ENCODE measurements at places on chromosomes 1 and 21.

- no peak for DNase-seq
These were observed 8.1 kb upstream of the RNF187 start for GRCh38 chr1:228478912-228479711.

DNA sequence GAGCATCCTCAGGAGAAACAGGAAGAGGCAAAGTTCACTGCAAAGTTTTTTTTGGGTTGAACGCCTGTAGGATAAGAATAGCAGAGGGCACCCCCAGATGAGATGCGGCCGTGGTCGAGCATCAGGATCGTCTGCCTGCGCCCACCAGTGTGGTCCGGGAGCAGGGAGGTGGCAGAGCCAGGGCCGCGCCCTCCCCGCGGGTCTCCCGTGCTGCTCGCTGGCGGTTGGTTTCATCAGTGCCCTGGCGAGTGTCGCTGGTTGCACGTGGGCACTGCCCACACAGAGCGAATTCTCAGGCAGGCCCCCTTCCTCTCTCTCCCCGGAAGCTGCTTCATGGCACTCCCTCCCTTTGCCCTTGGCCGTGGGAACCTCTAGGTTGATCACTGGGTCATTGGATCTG lies 120.0 kb downstream of the PCBP3 start:
- DNase-seq: no peak

DNA sequence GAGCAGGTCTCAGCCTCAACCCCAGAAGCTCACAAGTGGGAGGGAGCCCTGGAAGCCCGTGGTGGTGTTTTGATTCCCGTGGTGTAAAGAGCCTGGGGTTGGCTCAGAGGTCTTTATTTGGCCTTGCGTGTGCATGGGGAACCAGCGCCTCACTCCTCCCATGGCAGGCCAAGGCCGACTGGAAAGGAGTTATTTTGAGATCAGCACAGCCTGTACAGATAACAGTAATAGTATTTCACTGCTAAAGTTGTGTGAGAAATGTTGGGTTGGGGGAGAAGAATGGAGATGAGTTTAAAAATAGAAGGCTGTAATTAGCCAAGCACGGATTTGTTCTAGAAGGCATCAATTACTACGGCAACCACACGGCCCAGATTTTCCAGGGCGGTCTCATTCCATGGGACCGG lies 186.5 kb downstream of the DYRK1A start:
- DNase-seq: no peak

DNA sequence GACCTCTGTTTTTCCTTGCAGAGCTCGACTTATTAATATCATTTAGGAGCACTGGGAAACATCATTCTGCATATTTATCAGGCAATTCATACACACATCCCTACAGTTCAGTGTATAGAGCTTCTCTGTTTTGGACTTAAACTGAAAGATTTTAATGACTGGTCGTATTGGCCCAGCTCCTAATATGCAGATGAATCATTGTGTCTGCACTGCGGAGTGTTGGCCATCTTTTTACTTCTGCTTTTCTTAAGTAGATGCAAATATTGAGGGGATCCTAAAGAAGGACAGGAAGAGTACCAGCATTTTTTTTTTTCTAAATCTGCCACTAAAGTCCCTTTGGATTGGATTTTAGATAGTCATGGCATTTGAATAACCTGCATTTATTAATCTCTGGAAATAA lies 154.8 kb downstream of the BACH1 start:
- no peak for DNase-seq

DNA sequence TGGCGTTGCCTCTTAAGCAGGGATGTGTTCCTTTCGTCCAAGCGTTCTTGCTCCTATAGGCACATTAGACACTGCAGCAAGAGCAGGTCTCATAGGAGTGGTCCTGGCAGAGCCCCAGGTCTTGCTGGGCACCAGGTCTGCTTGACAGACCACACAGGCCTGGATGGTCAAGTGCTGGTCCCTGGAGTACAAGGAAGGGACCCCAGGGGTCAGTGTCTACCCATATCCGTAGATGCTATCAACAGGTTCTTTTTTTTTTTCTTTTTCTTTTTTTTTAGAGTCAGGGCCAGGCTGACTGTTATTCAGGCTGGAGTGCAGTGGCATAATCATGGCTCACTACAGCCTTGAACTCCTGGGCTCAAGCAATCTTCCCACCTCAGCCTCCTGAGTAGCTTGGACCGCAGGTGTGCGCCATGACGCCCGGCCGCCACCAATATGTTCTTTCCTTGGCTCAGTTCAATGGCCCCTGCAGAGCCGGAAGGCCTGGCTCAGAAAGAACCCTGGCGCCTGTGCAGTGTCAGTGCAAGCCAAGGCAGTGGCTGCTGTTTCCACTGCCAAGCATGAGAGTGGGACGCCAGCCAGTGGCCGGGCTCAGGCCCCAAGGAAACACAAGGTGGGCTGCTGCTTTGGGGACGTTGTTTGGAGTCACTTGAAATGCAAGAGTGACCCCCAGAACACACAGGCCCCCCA lies 10.0 kb upstream of the TNFRSF8 start:
- no peak for DNase-seq

GRCh38 chr1:241419986-241420385 lies 63.0 kb upstream of the RGS7 start:
- no peak for DNase-seq

GRCh38 chr1:45953934-45954847 lies 150.8 kb downstream of the MAST2 start:
- no peak for DNase-seq

- DNase-seq: no peak
These were observed 1.4 kb upstream of the PCSK9 start for GRCh38 chr1:55037733-55038551.

- DNase-seq: no peak
These were observed 64.4 kb downstream of the MAP3K7CL start for GRCh38 chr21:29194847-29195246.

DNA sequence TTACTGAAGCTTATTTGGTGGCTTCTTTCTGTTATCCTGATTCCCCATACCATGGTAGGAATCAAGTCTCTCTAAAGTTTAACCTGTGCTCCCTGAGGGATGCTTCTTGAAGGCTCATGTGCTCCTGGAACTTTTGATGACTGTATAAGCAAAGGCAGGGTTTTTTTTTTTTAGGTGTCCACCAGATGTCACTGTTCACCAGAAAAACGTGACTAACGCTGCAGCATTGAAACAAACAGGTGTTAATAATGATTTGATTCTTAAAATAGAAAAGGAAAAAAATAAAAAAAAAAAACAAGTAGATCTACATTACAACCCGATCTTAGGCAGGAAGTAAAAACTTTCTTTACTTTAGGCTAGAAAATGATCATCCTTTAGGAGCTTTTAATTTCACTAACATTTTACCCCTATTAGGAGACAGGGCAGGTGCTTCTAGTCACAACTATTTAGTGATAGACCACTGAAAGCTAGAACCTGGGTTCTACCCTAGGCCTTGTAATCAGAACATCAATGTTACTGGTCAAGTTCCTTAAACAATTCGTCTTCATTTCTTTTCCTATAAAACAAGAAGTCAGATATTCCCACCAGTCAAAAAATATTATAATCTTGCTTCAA lies 223.0 kb downstream of the PLA2G4A start:
- peak; percentile 29 for DNase-seq

DNA sequence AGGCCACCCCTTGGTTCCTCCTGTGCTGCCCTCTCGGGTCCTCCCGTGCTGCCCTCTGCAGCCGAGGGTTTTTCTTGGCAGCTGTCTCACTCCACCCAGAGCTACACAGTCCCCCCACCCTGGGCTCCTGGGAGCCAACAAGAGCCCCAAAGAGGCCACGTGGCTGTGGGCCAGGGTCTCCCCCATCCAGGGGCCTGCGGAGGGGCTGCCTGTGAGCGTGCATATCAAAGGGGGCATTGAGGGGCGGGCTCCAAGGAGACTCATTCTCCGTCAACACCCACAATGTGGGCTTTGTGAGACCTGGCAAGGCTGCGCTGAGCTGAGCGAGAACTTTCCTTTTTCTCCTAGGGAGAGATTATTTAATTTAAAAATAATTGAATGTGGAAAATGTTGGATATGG lies 108.7 kb upstream of the ARHGEF16 start:
- DNase-seq: no peak

GRCh38 chr1:234955107-234955731 lies 173.4 kb downstream of the TOMM20 start:
- DNase-seq: no peak

- DNase-seq: no peak
These were observed 25.5 kb downstream of the ETV3L start for GRCh38 chr1:157073944-157074685.

- DNase-seq: no peak
These were observed 234.7 kb downstream of the TTLL7 start for GRCh38 chr1:83764209-83764608.

GRCh38 chr1:200028586-200029034 lies 1.1 kb downstream of the NR5A2 start:
- DNase-seq: no peak

- DNase-seq: no peak
These were observed at the start of gene SLC30A10 for GRCh38 chr1:219927956-219928790. TSS of gene SLC30A10 (minus strand) at chr1:219928557. CDS start at chr1:219928440, 117 bp downstream.

- DNase-seq: no peak
These were observed 171.3 kb upstream of the HP1BP3 start for GRCh38 chr1:20958430-20958829.

- DNase-seq: no peak
These were observed 31.0 kb upstream of the IL19 start for GRCh38 chr1:206739411-206740076.

- no peak for DNase-seq
These were observed 29.6 kb downstream of the SLC37A1 start for GRCh38 chr21:42543106-42543847.

DNA sequence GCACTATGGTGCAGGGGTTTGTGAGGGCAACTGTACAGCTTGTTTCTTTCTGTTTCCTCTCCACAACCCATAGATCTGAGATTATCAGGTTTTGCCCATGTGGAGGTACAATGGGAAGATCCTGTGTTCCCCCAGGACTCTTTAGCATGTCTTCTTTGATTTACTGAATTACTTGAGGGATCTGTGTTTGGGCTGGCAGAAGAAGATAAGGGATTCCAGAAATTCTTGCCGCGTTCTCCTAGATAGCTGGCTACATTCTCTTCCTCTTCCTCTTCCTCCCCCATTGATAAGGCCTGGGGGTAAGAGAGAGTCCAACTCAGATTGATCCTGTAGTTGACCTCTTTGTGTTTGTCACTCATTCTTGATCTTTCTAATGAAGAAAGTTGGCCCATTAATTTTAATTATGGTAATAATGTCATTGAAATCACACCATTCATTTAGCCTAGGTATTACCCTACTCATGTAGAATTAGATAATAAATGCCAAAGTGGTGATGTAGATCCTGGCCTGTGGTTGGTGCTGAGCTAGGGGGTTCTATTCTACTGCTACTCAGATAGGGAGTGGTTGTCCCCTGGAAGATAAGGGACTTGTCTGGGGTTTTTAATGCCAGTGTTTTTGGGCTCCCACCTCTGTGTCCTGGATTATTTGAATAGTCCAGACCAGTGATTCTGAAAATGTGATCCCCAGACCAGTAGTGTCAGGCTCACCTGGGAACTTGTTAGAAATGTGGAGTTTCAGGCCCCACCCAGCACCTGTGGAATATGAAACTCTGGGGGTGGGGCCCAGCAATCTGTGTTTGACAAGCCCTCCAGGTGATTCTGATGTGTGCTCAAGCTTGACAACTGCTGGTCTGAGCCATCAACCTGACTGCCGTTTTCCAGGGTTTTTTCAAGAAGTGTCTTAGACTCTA lies 122.2 kb downstream of the NOS1AP start:
- DNase-seq: no peak

- no peak for DNase-seq
These were observed 13.8 kb upstream of the SPRR5 start for GRCh38 chr1:152933196-152933595.

GRCh38 chr1:63904826-63905225 lies 131.0 kb downstream of the ROR1 start:
- no peak for DNase-seq

- no peak for DNase-seq
These were observed 31.1 kb downstream of the NRDC start for GRCh38 chr1:51847294-51847920.

- no peak for DNase-seq
These were observed 35.4 kb downstream of the UBE2G2 start for GRCh38 chr21:44766014-44766817.

- no peak for DNase-seq
These were observed 10.4 kb downstream of the KRTAP10-1 start for GRCh38 chr21:44529503-44530125.

DNA sequence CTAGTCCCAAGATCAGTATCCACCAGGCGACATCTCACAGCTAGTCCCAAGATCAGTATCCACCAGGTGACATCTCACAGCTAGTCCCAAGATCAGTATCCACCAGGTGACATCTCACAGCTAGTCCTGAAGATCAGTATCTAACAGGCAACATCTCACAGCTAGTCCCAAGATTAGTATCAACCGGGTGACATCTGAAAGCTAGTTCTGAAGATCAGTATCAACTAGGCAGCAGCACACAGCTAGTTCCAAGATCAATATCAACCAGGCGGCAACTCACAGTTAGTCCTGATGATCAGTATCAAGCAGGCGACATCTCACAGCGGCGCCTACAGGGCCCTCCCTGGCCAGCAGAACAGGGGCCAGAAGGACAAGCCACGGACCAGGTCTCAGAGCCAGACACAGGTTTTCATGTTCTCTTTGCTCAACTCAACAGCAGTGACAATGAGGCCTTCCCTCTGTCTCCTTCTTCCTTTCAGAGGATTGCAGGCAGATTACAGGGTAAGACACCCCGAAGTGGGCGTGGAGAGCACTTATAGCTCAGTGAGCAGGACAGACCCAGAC lies 32.5 kb downstream of the NPHP4 start:
- DNase-seq: no peak

- no peak for DNase-seq
These were observed 18.9 kb upstream of the USP24 start for GRCh38 chr1:55234016-55234415.

DNA sequence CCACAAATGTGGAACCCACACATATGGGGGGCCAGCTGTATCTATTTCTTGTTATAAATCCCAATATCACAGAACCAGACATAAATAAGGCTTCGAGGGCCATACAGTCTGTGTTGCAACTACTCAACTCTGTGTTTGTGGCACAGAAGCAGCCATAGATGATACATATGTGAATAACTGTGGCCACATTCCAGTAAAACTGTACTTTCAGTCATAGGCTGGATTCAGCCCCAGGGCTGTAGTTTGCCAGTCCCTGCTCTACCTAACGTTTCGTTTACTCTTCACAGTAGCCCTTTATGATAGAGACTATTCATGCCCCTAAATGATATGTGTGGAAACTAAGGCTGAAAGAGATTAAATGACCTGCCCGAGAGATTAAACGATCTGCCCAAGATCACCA lies 48.7 kb downstream of the FHAD1 start:
- no peak for DNase-seq
